ENCODE measurements at places on chromosomes 7 and 10.
A peak's percentile ranks its signal among the peaks of the same experiment; 100 is the strongest.

GRCh38 chr10:3154666-3155065 is 17.9 kb downstream of the PITRM1 start:
- no peak for DNase-seq

DNA sequence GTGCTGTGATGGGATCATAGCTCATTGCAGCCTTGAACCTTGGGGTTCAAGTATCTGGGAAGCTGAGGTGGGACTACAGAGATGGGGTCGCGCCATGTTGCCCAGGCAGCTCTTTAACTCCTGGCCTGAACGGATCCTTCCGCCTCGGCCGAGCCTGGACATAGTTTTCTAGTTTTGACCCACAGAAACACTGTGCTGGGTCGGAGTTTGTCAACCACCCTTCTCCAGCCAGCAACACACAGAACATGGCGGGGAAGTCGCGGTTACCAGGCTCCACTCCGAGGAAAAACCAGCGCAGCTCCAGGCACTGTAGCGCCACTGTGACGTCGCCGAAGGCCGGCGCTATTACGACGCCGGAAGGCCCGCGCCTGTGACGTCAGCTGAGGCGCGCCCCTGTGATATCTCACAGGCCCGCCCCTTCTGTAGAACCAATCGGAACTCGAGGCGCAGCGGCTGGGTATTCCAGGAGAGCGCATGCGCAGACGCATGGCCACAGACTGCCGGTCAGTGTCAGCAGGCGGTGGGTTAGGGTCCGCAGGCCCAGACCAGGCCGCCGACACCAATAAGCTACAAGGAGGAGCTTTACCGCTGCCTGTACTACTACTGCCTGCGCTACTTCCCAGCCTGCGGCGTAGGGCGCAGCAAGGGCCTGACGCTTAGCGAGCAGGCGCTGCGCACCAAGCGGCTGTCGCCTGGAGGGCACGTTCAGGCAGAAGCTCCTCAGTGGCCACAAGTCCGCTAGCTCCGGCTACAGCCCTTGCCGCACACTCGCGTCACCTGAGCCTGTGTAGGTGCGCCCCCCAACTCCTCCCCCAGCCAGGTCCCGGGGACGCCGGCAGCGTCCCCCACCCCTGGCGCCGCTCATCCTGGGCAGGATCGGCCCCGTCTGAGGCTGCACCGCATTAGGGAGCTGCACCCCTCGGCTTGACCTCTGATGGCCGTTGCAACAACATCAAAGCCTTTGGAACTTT is 135.2 kb upstream of the KCTD7 start:
- peak; percentile 100 for DNase-seq

- DNase-seq, result no peak
Observed at GRCh38 chr7:55018361-55019190, at the start of gene EGFR. TSS of gene EGFR (plus strand) at chr7:55019017. CDS start at chr7:55019278, 261 bp downstream.

DNA sequence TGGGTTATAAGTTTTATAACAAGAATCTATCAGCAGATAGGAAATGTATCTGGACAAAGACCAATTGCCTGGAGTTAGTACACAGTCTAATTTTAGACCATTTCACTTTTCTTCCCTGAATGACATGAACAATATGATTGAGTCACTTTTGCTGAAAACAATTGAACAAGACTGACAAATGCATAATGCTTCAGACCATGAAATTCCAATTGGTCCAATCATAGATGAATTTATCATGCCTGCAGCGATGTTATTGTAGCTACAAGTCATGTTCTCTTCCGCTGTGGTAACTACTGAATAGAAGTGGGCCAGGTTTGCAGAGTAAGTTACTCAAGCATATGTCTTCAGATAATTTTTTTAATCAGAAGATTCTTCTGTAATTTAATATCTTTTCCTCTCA is 73.4 kb downstream of the VSTM2A start:
- DNase-seq, result no peak

DNA sequence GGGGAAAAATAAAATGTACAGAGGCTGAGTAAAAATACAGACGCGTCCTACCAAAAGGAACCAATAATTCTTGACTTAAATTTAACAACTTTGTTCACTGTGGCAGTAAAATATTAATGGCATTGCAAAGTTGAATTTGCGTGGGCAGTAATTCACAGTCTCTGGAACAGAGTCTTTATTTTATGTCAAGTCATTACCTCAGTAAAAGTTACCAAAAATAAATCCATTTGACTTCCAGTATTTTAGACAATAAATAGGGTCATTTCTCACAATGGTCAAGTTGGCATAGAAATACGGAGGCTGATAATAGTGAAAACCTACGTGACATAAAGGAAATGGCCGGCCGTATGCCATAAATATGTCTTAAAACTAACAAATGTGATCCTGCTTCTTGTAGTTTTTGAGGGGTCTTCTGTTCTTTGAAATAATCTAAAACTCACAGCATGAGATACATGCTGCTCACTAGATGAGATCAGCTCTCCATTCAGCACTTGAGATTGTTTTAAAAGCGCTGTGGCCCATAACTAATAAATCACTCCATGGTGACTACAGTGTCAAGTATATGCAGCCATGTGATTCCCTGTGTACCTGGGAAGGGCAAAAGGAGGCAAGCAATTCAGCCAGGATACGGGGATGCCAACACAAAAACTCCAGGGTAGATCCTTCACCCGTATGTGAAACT is 75.3 kb downstream of the DOCK4 start:
- DNase-seq, result no peak

DNA sequence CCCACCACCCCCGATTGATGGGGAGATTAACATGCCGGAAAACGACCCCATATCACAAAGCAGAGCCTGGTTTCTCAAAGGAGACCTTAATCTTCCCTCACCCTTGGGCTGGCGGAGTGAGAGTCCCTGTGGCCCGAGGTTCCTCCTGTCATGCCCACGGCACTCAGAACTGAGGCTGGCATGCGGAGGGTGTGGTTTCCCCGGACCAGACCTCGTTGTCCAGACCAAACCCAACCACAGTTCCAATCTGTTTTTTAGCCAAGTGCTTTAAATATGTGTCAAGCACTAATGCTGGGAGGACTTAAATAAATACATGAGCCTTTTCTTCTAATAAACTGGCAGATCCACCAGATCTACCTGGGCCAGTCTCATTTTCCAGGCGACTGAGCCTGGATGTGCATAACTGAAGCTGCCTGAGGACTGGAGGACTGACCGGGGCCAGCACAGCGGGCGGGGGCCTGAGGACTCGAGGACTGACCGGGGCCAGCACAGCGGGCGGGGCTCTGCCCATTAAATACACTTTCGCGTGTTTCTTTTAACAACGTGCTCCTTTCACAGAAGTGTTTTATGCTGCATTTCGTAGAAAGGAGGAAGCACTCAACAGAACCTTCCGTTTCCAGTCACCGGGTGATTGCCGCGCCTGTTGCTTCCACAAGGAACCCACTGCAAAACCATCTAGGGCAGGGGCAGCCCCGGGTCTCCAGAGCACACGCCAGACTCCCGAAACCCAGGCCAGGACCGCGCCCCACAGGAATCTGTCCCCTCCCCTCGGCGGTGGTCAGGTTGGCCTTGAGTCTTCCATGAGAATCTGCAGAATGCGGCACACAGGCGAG is 334.6 kb downstream of the PTPRN2 start:
- DNase-seq, result no peak

GRCh38 chr10:16193241-16193640 is 243.6 kb upstream of the PTER start:
- DNase-seq, result no peak

DNA sequence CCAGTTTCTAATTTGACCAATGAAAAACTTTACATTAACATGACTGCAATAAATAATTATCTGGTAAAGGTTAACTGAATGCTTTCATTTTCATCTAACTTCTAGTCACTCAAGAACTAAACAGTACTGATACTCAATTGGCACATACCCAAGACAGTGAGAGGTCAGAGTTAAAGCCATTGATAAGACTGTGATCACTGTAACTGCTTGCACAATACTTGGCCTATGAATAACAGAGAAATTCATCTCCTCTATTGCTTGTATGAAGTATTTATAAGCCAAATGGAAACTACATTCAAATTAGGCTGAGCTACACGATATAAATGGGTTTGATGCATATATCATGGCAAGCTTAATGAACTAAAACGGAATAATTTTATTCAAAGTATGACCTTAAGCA is 43.0 kb downstream of the HERC4 start:
- DNase-seq, result no peak

DNA sequence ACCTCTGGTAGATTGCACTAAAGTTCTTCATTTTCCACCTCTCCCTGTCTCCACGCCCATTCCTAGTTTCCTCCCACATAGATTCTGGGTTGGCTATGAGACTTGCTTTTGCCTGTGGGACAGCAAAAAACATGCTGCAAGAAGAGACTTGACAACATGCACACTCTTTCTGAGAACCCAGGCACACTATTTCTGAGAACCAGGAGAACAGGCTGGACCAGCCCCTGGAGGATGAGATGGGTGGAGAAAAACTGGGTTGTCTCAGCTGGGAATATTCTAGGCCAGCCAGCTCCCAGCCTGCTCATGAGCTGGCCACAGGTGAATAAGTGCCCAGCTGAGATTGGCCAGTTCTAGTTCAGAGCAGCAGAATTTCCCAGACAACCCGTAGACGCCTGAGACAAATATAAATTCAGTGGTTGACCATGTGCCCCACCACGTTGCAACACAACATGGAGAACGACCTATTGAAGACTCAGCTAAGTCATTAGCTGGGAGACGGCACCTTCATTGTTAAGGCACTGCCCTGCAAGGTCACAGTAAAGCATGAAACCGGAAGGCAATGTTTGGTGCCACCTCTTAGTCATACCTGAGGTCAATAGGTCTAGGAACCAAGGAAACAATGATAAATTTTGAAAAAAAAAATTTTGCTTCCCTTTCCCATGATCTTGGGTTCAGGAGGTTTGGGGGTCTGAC is 92.7 kb upstream of the AKR1E2 start:
- no peak for DNase-seq

DNA sequence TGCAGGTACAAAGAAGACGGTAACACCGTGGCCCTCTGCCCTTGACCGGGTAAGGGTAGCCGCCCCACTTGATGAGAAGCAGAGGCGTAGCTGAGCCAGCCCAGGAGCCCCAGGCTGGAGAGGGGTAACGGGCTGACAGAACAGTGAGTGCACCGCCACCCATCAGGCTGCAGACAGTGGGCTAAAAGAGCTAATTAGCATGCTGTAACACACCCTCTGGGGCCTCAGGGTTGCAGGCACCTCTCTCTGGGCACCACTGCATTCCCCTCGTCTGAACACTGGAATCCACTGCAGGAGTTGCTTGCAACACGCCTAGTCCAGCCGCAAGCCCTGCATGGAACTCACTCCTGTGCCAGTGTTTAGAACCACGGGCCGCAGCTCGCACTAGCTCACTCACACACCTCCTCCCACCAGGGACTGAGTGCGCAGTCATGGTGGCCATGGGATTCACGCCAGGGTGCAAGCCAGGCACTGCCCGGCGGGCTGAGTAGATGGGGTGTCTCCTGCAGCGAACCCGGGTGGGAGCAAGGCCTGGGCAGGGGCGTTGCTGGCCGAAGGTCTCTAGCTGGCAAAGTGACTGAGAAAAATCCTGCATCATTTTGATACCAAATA is 36.1 kb downstream of the AGMO start:
- DNase-seq, result no peak

GRCh38 chr10:108582888-108583287 is 1340.4 kb downstream of the XPNPEP1 start:
- DNase-seq, result no peak

GRCh38 chr10:110455446-110455845 is 42.3 kb upstream of the DUSP5 start:
- peak; percentile 29 for DNase-seq

DNA sequence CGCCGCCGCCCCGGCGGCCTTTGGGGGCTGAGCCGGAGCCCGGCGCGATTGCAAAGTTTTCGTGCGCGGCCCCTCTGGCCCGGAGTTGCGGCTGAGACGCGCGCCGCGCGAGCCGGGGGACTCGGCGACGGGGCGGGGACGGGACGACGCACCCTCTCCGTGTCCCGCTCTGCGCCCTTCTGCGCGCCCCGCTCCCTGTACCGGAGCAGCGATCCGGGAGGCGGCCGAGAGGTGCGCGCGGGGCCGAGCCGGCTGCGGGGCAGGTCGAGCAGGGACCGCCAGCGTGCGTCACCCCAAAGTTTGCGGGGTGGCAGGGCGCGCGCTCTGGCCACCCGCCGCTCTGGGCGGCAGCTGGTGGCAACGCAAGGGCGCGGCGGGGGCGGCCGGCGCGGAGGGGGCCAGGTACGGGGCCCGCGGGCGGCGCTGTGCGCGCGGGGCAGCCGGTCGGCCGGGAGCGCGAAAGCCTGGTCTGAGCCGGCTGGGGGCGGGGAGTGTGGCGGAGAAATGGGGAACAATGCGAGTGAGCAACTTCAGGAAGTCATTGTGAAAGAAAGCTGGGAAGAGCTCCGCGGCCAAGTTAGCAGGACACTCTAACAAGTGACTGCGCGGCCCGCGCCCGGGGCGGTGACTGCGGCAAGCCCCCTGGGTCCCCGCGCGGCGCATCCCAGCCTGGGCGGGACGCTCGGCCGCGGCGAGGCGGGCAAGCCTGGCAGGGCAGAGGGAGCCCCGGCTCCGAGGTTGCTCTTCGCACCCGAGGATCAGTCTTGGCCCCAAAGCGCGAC is at the start of gene IKZF1:
IKZF1 (plus strand) TSS at position 588 of the 782 bp plus-strand sequence. CDS start 14,346 bp downstream, outside the sequence.
- peak; percentile 79 for DNase-seq

- DNase-seq, result peak; percentile 66
Observed at GRCh38 chr10:5283305-5284158, 81.2 kb upstream of the UCN3 start.

GRCh38 chr10:12636571-12636970 is 287.2 kb downstream of the CAMK1D start:
- no peak for DNase-seq

GRCh38 chr10:116101616-116102315 is 171.2 kb downstream of the GFRA1 start:
- DNase-seq, result no peak

- peak; percentile 35 for DNase-seq
Observed at GRCh38 chr7:27184337-27185012, 557 bp downstream of the HOXA11 start.

- DNase-seq, result no peak
Observed at GRCh38 chr10:89633484-89633883, 11.6 kb downstream of the PANK1 start.

DNA sequence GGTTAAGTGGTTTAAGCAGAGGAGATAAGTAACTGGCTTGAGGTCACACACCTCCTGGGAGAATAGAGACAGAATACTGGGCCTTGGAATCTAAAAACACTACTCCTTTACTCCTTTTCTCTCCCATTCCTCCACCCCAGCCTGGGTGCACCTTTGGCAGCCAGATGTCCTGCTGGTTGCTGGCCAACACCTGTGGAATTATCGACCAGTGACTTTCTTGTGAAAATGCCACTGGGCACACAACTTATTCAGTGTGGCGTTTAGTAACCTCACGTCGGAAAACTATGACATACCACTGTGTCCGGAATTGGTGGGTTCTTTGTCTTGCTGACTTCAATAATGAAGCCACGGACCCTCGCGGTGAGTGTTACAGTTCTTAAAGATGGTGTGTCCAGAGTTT is 26.4 kb downstream of the RNF133 start:
- no peak for DNase-seq
